ENCODE measurements at places on chromosomes 4 and X.

GRCh38 chr4:6110681-6111353 lies 89.5 kb downstream of the JAKMIP1 start:
- DNase-seq: no peak

DNA sequence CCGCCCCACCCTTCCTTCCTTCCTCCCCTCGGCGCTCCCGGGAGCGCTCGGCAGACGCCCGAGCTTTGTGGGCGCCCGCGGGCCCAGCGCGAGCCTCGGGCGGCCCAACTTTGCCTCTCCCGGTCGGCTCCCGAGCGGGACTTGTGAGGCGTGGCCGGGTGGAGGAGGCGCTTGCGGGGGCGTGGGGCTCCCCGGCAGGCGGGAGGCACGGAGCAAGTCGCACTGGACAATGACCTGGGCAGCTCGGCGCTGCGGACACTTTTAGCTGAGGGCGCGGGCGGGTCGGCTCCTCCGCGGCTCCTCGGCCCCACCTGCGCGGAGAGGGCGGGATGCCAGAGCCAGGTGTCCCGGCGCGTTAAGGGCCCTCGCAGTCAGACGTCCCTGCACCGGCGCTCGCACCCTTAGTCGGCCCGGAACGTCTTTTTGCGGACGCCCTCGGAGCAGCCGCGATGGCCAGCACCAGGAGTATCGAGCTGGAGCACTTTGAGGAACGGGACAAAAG lies 385 bp downstream of the DCLK2 start:
- DNase-seq: peak; percentile 40

GRCh38 chr4:6437826-6438238 lies 34.6 kb downstream of the PPP2R2C start:
- DNase-seq: no peak

- no peak for DNase-seq
Measured at GRCh38 chr4:119930546-119930945, 136.1 kb downstream of the MAD2L1 start.

- no peak for DNase-seq
Measured at GRCh38 chr4:110924761-110925160, 301.9 kb upstream of the PITX2 start.

DNA sequence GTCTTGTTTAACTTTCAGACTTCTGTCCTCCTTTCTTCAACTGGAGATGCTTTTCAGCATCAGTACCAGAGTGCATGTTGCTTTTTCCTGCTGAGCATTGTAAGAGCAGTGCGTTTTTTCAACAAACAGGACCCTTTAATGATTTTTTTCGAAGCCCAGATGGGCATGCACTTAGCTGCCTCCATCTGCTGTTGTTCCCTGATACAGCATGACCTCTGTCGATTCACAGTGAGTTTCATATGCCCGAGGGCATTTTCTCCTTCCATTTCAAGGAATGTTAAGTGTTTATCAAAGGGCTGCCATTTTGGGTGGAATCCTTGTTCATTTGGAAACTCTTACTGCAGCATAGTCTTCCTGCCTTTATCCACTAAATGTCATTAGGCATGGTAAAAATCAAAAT lies 428.6 kb downstream of the DTHD1 start:
- no peak for DNase-seq

DNA sequence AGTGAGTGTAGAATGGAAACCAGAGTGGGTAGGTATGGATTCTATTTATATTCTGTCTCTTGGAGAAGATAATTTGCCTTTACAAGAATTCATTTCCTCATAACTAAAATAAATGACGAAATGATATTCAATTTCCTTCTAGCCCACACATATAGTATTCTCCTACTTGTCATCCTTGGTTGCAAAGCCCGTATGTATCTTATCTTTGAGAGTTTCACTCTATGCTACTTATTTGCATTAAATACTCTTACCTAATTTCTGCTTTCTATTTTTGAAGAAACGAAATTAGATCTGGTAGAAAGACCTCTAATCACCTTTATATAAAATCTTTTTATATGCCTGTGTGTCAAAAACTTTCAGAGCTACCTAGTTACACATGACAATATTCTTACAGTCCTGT lies 457.7 kb downstream of the NKX6-1 start:
- no peak for DNase-seq

DNA sequence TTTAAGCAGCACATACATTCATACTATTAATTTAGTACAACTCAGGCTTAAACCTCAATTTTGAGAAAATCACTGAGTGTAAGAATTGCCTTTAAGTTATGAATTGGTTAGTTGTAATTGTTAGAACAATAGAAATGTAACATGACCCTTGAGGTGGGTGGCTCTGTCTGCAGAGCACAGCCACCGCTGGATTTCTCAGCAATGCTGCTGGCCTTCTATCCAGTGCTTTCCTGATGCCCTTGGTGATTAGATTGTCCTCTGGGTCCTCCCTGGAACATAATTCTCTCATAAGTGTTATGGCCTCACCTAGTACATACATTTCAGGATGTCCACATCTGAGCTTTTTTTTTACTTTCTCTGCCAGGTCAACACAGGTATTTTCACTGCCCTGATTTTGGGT lies 213.2 kb downstream of the SLC7A11 start:
- no peak for DNase-seq

DNA sequence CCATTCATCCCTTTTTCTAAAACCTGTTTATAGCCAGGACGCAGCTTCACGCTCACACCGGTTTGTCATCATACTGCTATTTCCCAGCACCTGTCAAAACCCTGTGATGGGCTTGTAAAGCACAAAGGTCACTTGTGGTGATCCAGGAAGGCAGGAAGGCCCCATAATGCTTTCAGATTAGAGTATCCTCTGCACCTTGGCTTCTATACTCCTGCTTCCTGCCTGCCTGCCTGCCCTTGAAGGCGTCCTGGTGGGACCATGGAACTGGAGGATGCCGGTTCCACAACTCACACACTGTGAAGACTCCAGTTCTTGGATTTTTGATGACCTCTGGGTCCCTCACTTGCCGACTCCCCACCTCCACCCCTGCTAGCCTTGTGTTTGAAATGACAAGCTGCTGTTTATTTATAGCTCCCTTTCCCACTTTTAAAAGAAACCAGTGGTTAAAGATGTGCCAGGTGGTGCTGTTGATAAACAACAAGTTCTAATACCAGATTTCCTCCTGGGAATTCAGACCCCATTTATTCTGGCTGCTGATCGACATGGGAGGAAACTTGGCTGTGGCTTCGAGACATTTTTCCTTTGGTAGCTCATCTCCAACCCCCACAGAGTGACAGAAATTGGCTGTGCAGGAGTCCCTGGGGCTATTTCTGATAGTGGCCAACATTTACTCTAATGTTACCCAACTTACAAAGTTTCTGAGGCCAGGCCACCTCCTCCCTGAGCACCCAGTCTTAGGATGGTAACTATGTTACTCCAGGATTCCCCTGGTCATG lies 211.5 kb downstream of the KDR start:
- DNase-seq: no peak

DNA sequence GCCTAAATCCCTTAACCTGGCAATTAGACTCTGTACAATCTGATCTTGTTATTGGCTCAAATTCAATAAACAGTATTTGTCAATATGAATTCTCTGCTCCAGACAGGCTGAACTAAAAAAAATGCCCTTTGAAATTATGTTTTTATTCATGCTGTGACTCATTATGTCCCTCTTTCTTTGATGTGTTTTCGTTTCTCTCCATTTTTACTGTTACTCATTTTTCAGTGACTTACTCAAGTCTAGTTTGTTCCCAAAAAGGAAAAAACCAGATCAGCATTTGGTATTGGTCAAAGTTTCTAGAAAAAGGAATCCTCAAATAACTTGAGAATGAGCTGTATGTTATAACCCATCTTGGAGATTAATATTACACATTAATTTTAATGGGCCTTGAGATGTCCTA lies 40.4 kb downstream of the UNC5C start:
- no peak for DNase-seq

DNA sequence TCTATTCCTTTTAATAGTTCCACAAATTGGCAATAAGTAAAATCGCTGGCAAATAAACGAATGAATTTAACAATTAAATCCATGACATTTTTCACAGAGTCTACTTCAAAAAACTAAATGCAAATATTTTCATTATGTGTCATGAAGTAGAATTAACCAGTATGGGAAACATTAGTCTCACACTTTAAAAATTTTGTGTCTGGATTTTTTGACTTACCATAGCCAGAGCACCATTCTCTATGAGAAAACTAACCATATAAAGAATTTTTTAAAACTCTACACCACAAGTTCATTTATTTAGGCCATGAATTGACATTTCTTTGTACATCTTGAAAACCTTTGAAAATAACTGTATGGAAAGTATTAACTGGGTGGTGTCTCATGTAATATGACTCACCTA lies 41.2 kb downstream of the PRDM5 start:
- no peak for DNase-seq

GRCh38 chrX:150486011-150486410 lies 82.4 kb upstream of the MTM1 start:
- DNase-seq: peak; percentile 43

DNA sequence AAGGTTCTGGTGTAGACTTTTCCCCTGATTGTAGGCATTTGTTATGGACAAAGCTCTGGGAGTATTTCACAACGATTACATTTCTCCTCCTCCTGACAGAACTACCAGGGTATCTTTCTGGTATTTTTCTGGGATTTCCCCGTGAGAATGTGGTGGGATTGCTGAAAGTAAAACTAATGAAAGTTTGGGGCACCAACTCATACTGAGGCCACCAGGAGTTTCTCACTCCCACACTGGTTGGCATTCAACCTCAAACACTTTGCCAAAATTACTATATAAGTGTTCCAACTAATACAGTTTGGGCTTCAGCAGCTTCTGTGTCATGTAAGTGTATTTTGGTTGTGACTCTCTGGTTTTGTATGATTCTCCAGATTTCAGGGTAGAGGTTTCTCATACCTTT lies 855.1 kb downstream of the GLUD2 start:
- no peak for DNase-seq

- DNase-seq: no peak
Measured at GRCh38 chr4:54109241-54110018, 9.5 kb downstream of the GSX2 start.

GRCh38 chrX:140274811-140275525 lies 229.9 kb downstream of the SOX3 start:
- no peak for DNase-seq

DNA sequence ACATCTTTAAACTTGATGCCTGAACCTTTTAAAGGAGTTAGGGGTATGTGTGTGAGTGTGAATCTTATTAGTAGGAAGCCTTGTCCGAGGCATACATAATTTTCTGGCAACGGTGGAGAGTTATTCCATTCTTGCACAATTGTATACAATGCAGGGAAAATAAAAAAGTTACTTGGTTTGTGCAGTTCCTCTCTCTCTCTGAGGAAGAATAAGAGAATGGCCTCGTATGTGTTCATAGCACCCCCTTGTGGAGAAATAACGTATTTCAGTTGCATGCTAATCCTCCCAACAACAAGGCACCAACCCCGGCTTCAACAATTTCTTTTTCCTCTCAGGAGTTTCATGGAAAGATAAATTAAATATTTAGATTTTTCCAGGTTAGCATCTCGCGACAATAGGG lies 33.7 kb upstream of the FGF13 start:
- peak; percentile 31 for DNase-seq

GRCh38 chrX:40368611-40369061 lies 212.1 kb upstream of the ATP6AP2 start:
- no peak for DNase-seq

GRCh38 chrX:38864165-38864564 lies 62.9 kb downstream of the MID1IP1 start:
- no peak for DNase-seq

- no peak for DNase-seq
Measured at GRCh38 chr4:166977596-166977995, 256.7 kb downstream of the SPOCK3 start.

- no peak for DNase-seq
Measured at GRCh38 chr4:157687971-157688370, 467.4 kb downstream of the GRIA2 start.

DNA sequence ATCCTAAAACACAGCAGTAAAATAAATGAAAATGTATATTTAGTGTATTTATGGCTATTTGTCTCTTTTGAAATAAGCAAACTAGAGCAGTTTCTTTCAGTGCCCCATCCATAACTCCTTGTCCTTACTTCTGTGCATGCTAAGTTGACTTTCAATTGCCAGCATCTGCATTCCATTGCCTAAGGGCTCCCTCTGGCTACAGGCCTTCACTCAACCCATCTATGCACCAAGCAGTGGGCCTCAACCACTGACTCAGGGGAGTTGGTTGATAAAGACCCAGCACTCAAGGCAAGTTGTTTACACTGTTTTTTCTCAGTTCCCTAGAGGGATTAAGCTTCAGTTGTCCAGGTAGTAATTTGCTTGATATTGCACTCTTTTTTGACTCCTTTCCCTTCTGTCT lies 265.7 kb downstream of the IQCM start:
- DNase-seq: no peak

DNA sequence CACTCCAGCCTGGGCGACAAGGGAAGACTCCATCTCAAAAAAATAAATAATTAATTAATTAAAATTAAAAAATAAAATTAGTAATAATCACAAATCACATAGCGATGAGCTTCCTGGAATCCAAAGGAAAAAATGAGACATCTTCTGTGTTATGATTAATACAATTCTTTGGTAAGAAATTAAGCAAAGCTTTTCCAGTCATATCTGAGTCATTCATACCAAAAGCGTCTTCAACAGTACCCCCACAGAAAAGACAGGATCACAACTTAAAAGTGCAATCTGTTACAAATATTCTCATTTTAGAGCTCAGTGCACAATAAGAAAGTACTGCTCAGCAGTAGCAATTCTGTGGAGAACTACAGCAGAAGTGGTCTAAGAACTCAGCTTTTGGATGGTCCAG lies 168.5 kb upstream of the MXRA5 start:
- no peak for DNase-seq

GRCh38 chr4:102551958-102552565 lies 50.9 kb downstream of the NFKB1 start:
- no peak for DNase-seq

- no peak for DNase-seq
Measured at GRCh38 chr4:10128761-10129160, 12.2 kb upstream of the WDR1 start.

DNA sequence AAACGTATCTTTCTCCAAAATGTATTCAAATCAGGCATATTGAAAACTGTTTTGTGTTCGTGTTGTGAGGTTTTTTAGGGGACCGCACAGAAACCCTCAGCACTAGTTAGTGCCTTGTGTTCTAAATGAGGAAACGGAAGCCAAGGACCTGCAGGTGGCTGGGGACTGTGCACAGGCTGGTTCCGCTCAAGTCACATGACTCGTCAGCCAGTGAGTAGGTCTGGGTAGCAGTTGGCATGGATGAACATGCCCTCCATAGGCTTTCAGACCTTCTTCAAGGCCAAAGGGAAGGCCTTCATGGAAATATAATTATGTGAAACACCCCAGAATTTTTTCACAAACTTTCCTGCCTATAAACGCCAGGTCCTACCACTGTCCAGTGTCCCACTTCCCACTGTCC lies 1.3 kb upstream of the F11 start:
- DNase-seq: no peak
